ENCODE measurements at places on chromosomes 13 and 19.
A peak's percentile ranks its signal among the peaks of the same experiment; 100 is the strongest.

- H3K36me3 ChIP-seq: no peaks in the 10 kb centered on the region
- DNase-seq: no peak
- no peaks in the 10 kb centered on the region for H3K27me3 ChIP-seq
- no peak overlapping the region for H3K27ac ChIP-seq
Observed at GRCh38 chr13:31198519-31198918, 1.3 kb upstream of the B3GLCT start.

DNA sequence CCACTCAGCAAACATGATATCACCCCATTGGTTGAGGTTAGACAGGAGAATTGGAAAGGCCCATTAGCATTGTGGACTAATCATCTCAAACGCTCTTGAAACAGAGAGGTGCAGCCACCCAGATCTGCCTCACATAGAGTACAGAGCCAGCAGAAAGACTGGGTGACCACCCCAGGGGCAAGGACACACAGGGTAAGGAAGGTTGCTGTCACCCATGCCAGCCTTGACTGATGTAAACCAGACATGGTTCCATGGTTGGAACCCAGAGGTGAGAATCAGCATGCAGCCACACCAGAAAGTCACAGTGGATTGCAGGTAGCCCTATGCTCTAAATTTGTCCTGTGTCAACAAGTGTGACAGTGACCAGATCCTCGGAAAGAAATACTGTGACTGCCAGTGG is 1268.8 kb downstream of the EFNB2 start:
- H3K4me1 ChIP-seq: no peaks in the 10 kb centered on the region
- no peaks in the 10 kb centered on the region for H3K36me3 ChIP-seq
- H3K27me3 ChIP-seq: no peaks in the 10 kb centered on the region
- no peak overlapping the region for H3K27ac ChIP-seq

GRCh38 chr19:35534803-35535480 is 1.7 kb downstream of the GAPDHS start:
- H3K36me3 ChIP-seq: no peaks in the 10 kb centered on the region
- H3K4me3 ChIP-seq: no peak overlapping the region
- H3K27me3 ChIP-seq: peaks cover 3% of the 10 kb centered on the region
- H3K4me1 ChIP-seq: peaks cover 6% of the 10 kb centered on the region

- H3K27me3 ChIP-seq: no peaks in the 10 kb centered on the region
- H3K27ac ChIP-seq: no peak overlapping the region
- no peak overlapping the region for H3K4me3 ChIP-seq
- peaks cover 1% of the 10 kb centered on the region for H3K36me3 ChIP-seq
- peak; percentile 49 for DNase-seq
- H3K4me1 ChIP-seq: peaks cover 50% of the 10 kb centered on the region
Observed at GRCh38 chr19:55488986-55489710, 912 bp downstream of the SSC5D start.

Data from fibroblast of lung (primary cell).